NCI-H2081 treated with DMSO at 0.1 percent for 48 hours (cell line): ENCODE measurements at places on chromosomes 2 and 18.

DNA sequence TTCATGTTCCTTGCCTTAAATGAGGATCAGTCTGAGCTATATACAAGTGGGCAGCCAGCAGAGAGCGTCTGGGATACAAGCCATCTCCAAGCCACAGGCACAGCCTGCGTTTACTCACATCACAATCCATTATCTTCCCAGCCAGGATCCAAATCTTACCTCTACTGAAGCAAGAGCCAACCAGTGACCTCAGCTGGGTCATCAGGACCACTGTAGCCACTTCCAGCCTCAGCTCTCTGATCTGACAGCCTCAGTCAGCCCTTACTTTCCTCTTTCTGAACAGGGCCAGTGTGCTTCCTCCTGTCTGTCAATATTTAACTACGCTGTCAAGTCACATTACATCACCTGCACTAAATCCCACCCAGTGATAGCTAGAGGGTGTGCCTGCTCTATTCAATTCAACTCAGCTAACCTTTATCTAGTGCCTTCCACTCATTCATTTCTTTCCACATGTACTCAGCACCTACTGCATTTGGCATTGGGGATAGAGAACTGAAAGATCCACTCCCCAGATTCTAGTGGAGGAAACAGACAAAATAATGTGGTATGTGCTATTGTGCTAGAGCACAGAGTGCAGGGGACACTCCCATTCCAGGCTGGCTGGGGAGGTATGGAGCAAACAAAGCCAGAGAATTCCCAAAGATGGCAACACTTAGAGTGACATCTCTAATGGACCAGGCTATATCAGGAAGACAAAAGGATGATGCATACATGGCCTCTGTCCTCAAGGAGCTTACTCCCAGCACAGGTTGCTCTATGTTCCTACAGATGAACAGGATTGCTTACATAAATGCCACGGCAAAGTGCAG lies 146.5 kb downstream of the NCKAP5 start:
- DNase-seq, result no peak

GRCh38 chr2:196589419-196589818 lies 50.1 kb upstream of the CCDC150 start:
- DNase-seq, result no peak

GRCh38 chr2:120999377-121000097 lies 263.9 kb downstream of the GLI2 start:
- no peak for DNase-seq

- DNase-seq, result no peak
Observed at GRCh38 chr2:60297296-60298005, 256.0 kb downstream of the BCL11A start.

DNA sequence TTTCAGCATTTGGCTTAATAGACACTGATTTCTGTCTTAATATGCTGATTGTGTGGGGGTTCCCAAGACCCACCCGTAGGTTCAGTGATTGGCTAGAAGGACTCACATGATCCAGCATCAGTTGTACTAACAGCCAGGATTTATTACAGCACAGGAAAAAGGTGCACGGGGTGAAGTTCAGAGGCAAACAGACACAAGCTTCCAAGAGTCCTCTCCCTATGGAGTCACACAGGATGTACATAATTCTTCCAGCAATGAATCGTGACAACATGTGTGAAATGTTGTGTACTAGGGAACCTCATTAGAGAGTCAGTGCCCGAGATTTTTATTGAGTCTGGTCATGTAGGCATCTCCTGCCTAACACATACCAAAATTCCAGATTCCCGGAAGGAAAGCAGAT lies 52.8 kb downstream of the GALNT1 start:
- DNase-seq, result no peak

- no peak for DNase-seq
Observed at GRCh38 chr2:230654057-230654456, 58.6 kb upstream of the CAB39 start.

- no peak for DNase-seq
Observed at GRCh38 chr2:218867900-218868299, 8.3 kb downstream of the WNT6 start.

GRCh38 chr18:35745814-35746213 lies 164.3 kb downstream of the GALNT1 start:
- DNase-seq, result no peak

DNA sequence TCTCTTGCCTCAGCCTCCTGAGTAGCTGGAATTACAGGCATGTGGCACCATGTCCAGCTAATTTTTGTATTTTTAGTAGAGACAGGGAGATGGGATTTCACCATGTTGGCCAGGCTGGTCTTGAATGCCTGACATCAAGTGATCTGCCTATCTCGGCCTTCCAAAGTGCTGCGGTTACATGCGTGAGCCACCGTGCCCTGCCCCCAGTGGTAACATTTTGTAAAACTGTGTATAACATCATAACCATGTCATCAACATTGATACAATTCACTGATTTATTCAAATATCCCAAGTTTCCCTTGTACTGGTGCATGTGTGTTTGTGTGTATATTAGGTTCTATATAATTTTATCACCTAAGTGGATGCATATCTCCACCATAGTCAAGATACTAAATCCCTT lies 70.0 kb downstream of the PDCL3 start:
- DNase-seq, result no peak

DNA sequence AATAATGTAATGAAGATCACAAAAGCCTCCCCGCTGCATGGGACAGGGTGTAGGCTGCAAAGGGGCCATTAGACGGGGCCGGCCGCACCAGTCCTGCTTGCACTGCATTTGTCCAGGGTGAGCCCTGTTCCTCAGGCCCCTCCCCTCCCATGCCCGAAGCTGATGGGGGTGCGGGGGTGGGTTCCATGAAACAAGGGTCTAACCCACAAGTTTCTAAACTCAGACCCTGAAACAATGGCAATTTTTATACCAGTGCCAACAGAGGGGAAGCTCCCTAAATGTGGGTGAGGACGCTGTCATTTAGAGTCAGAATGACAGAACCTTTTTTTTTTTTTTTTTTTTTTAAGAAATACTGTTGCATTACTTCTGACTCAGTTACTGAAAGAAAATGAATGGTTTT lies 39.7 kb downstream of the HS6ST1 start:
- DNase-seq, result no peak

DNA sequence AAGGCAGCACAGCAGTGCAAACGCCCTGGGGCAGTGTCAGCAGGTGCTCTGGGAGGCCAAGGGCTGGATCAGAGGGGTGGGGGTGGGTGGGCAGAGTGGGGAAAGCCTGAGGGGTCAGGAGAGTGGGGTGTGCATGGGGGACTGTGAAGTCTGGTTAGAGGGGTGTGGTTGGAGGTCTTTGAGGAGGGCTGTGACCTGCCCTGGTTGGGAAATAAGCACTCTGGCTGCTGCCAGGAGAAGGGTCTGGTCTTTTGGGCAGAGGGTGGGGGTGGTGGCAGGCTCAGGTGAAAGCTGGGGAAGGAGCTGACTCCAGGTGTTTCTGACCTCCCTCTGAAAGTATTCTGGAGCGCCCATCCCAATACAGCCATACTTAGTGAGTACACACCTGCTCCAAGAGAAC lies 4.2 kb downstream of the ALPI start:
- DNase-seq, result no peak

DNA sequence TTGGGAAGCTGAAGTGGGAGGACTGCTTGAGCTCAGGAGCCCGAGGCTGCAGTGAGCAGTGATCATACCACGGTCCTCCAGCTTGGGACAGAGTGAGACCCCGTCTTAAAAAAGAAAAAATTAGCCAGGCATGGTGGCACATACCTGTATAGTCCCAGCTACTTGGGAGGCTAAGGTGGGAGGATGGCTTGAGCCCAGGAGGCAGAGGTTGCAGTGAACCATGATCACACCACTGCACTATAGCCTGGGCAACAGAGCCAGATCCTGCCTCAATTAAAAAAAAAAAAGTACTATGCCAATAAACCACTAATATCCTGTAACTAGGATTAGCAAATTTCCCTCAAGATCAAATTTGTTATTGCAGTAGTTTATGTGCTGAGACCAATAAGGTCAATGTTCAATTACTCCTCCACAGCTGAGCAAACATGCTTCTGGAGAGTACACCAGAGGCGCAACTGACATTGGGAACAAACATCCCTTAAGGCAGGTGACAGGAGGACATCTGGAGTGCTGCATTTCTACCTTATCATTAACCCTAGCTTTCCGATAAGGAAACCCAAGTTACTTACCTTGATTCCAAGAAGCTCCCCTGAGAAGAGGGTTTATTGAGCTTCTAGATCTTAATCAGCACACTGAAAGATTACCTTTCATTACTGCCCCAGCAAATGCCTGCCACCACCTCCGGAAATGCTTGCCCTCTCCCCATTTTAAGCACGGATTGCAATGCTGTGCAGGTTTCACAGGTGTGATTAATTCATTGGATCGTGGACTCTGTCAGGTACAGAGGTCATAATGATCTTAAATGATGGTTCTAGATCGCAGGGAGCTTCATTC lies 26.2 kb downstream of the MGAT4A start:
- DNase-seq, result no peak

DNA sequence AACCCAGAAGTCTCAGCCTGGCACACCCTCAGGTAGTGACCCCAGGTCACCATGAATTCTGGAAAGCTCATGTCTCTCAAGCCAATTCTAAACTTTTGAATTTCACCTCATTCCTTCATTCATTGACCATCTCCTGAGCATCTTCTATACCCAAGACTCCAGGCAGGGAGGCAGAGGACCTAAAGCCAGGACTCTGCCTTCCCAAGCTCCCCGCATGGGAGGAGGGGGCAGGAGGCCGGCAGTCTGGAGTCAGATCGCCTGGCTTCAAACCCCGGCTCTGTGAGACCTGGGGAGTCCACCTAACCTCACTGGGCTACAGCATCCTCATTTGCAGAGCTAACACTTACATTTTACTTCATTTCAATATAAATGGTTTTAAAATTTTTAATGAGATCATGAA lies 59.0 kb downstream of the SMAD7 start:
- DNase-seq, result no peak

DNA sequence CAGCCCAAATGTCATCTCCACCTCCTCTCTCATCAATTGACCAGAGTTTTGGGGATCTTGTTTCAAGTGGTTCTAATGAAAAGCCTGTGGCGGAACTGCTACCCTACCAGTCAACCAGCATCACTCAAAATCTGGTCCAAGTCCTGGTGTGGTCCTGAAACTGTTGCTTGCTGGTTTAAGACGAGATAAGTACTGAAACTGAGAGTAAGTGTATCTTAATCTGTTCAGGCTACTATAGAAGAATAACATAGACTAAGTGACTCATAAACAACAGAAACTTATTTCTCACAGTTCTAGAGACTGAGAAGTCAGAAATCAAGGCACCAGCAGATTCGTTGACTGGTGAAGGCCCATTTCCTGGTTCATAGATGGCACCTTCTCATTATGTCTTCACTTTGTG lies 879 bp upstream of the GALNT5 start:
- DNase-seq, result no peak

DNA sequence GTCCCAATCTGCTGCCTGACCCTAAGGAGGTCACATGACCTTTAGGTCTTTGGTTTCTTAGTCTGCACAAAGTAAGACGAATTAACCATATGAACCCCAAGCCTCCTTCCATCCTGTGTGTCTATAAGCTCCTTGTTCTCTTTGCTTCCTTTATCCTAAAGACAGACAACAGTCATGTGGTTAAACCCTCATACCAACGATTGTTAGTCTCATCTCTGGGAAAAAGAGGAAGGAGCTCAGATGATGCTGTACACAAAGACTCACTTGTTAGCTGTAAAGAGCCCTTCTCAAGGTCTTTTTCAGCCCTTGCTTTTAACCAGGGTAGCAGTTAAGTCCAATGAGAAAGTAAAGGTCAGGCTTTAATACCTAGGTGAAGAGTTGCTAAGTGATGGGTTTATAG lies 443.7 kb downstream of the TNS1 start:
- no peak for DNase-seq

- no peak for DNase-seq
Observed at GRCh38 chr2:71930049-71930681, 217.5 kb downstream of the CYP26B1 start.

GRCh38 chr2:233142355-233142897 lies 82.3 kb downstream of the INPP5D start:
- no peak for DNase-seq

DNA sequence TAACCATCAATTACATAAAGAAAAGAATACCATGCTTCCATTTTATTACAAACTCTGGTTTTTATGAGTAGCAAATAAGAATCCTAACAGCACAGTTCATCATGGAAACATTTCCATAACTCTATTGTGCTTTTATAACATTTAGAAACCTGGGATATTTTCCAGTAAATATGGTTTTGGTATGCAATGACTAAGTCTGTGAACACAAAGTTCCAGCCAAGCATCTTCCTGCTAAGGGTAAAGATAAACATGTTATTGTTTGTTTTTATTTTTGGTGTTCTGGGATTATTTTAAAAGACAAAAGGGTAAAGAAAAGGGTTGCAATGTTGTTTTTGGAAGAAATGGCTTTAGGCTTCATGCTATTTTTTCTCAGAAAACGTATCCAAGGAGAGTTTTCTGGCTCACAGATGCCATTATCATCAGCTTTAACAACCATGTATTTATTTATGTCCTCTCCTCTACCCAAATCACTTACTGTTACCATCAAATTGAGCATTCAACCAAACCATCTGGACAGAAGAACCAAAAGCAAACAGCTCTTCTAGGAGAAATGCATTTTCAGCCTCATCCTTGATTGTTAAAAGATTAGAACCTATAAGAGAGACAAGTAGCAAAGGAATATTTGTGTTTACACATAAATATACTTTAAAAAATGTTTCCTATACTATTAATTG lies 116.0 kb downstream of the PLA2R1 start:
- peak; percentile 38 for DNase-seq

- no peak for DNase-seq
Observed at GRCh38 chr2:2026252-2026831, 282.0 kb upstream of the PXDN start.

DNA sequence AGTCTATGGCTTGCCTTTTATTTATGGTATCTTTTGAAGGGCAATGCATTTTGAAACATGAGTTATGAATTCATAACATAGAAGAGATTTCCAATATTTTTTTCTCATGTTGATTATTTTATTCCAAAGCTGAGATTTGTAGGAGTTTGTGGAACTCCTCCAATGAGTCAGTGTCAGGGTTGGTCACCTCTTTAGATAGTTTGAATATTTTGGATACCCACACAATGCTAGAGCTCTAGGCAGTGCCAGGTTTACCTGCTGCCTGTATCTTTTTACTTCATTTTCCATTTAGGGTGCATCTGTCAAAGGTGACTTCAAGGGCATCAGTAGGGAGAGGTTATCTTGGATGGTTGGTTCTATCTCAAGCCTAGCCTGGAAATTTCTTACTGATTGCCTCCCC lies 152.7 kb downstream of the CERS6 start:
- DNase-seq, result no peak

DNA sequence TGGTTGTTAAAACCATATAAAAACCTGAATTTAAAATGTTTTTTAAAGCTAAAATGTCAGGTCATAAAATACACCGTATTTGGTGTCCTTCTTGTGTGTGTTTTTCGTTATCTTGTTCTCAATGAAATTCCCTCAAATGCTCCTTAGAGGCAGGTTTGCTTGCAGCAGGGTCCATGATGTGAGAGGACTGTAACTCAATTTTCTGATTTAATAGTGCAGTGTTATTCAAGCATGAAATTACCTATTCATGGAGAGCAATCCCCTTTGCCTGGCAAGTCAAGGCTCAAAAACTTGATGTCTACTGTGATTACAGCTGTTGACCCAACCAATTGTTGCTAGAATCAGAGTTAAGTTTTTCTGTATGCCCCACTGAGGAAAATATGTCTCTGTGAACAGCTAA lies 318.2 kb downstream of the GALNT13 start:
- no peak for DNase-seq
